ENCODE measurements at places on chromosomes 2 and 18. TPM values are rescaled to one million over a fixed set of nuclear protein-coding genes. Genes with fewer than 3 reads are reported as not detected.
A peak's percentile ranks its signal among the peaks of the same experiment; 100 is the strongest.

Gene EIF5B
- 63.2 TPM for total RNA-seq

Gene DSC1
- not detected for total RNA-seq

Gene TCF7L1
- total RNA-seq = 3.9 TPM

Gene DNAH7
- 0.05 TPM for total RNA-seq

Gene MAP4K4
- 40.0 TPM for total RNA-seq

Gene ALPG
- total RNA-seq = not detected

Gene PLCL1
- 10.7 TPM for total RNA-seq

Gene ALPI
- not detected for total RNA-seq

Gene CD8B
- not detected for total RNA-seq

GRCh38 chr2:34107811-34108210 is 508.7 kb upstream of the FAM98A start:
- no peaks in the 10 kb centered on the region for H3K36me3 ChIP-seq
- no peak for DNase-seq
- no peak overlapping the region for H3K27ac ChIP-seq
- no peaks in the 10 kb centered on the region for H3K4me1 ChIP-seq

GRCh38 chr18:65936678-65937077 is 185.9 kb downstream of the CDH7 start:
- no peaks in the 10 kb centered on the region for H3K36me3 ChIP-seq
- no peaks in the 10 kb centered on the region for H3K4me1 ChIP-seq
- H3K27ac ChIP-seq = no peak overlapping the region
- no peak overlapping the region for H3K4me3 ChIP-seq
- H3K27me3 ChIP-seq = no peaks in the 10 kb centered on the region
- DNase-seq = no peak

GRCh38 chr2:162125138-162125537 is 26.9 kb downstream of the GCG start:
- no peaks in the 10 kb centered on the region for H3K36me3 ChIP-seq
- H3K27ac ChIP-seq = no peak overlapping the region
- no peaks in the 10 kb centered on the region for H3K27me3 ChIP-seq
- no peak for DNase-seq

- H3K4me3 ChIP-seq = no peak overlapping the region
- DNase-seq = no peak
- H3K27me3 ChIP-seq = no peaks in the 10 kb centered on the region
- no peaks in the 10 kb centered on the region for H3K36me3 ChIP-seq
Measured at GRCh38 chr2:85994421-85994777, 105.6 kb upstream of the ST3GAL5 start.

- H3K4me1 ChIP-seq = no peaks in the 10 kb centered on the region
- H3K27ac ChIP-seq = no peak overlapping the region
- H3K27me3 ChIP-seq = no peaks in the 10 kb centered on the region
Measured at GRCh38 chr2:10183146-10183675, 60.7 kb downstream of the RRM2 start.

DNA sequence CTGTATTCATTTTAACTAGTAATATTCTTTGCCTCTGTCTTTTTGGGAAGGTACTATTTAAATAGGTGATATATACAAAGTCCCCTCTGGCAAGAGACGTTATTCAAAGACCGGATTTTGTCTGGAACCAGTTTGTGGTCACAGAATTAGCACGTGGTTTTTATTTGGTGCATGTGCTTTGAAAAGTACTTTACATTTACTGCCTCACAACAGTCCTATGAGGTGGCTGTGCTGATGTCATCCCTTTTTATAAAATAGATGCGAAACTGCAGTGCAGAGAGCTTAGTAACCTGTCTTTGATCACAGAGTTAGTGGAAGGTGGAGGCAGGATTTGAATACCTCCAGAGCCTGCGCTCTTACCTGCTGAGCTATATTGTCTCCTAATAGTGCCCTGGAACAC is 4.0 kb downstream of the LPIN1 start:
- no peak overlapping the region for H3K4me3 ChIP-seq
- peak overlapping the region; percentile 95 for H3K27ac ChIP-seq
- H3K36me3 ChIP-seq = no peaks in the 10 kb centered on the region
- no peak for DNase-seq

- H3K4me3 ChIP-seq = no peak overlapping the region
- no peaks in the 10 kb centered on the region for H3K4me1 ChIP-seq
- H3K36me3 ChIP-seq = no peaks in the 10 kb centered on the region
- no peak overlapping the region for H3K27ac ChIP-seq
Measured at GRCh38 chr2:224069172-224069571, 30.1 kb upstream of the SERPINE2 start.

DNA sequence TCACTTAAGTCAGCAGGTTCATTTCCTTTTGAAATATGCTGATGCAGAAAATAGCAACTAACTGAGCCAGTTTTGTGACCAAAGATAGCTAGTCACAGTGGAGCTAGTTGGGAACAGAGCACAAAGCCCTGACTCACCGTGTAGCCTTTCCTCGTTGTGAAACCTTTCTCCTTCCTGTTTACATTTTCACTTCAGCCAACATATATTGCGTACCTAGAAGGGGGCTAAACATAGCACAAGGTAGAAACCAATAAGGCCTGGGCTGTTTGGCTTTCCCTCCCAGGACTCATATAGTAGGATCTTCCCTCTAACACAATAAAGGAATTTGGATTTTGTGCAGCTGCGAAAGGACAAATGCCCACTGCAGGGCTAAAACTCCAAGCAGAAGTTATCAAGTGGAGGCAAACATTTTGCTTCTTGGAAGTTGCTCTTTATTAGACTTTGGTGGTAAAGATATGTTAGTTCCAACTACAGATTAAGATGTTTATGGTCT is 24.5 kb upstream of the LPIN2 start:
- H3K4me3 ChIP-seq = no peak overlapping the region
- no peaks in the 10 kb centered on the region for H3K36me3 ChIP-seq
- H3K27ac ChIP-seq = no peak overlapping the region
- DNase-seq = no peak
- no peaks in the 10 kb centered on the region for H3K4me1 ChIP-seq

GRCh38 chr18:23341383-23341782 is 111.7 kb upstream of the RIOK3 start:
- no peaks in the 10 kb centered on the region for H3K27me3 ChIP-seq
- H3K27ac ChIP-seq = no peak overlapping the region
- DNase-seq = no peak

- H3K36me3 ChIP-seq = no peaks in the 10 kb centered on the region
- H3K27ac ChIP-seq = no peak overlapping the region
- H3K4me3 ChIP-seq = no peak overlapping the region
- H3K4me1 ChIP-seq = no peaks in the 10 kb centered on the region
Measured at GRCh38 chr2:125408874-125409538, 1247.0 kb upstream of the GYPC start.

- no peak overlapping the region for H3K27ac ChIP-seq
- no peaks in the 10 kb centered on the region for H3K27me3 ChIP-seq
- H3K4me3 ChIP-seq = no peak overlapping the region
Measured at GRCh38 chr2:198807131-198807530, 650.6 kb downstream of the SATB2 start.

GRCh38 chr2:195473862-195474261 is 183.2 kb upstream of the SLC39A10 start:
- H3K27ac ChIP-seq = no peak overlapping the region
- DNase-seq = no peak
- H3K4me1 ChIP-seq = no peaks in the 10 kb centered on the region
- H3K4me3 ChIP-seq = no peak overlapping the region

DNA sequence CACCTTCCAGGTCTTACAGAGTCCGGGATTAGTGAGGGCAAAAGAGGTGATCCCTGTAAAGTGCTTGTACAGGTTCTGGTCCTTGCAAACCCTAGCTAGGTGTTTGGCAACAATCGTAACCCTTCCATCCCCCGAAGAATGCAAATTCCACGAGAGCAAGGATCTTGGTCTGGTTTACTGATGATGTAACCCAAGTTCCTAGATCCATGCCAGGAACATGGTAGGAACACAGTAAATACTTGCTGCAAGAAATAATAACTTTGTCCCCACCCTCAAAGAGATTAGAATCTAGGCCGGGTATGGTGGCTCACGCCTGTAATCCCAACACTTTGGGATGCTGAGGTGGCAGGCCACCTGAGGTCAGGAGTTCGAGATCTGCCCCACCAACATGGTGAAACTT is 6.8 kb upstream of the NEU2 start:
- H3K27me3 ChIP-seq = no peaks in the 10 kb centered on the region
- no peak overlapping the region for H3K27ac ChIP-seq
- H3K36me3 ChIP-seq = no peaks in the 10 kb centered on the region
- H3K4me1 ChIP-seq = no peaks in the 10 kb centered on the region
- H3K4me3 ChIP-seq = no peak overlapping the region

DNA sequence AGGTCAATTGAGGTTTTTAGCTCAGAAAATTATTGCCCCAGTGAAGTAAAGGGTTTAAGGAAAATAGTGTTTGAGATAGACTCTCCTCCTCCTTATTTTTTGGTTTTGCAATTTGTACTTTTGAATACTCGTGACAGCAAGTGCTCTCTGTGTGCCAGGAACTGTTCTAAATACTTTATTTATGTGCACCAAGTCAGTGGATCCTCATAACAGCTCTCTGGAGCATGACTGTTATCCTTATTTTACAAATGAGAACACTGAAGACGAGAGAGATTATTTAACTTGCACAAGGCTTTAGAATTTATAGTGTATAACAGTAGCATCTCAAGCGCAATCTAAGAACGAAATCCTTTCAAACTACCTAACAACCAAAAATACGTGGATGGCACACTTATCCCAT is 24.7 kb downstream of the BABAM2 start:
- H3K36me3 ChIP-seq = no peaks in the 10 kb centered on the region
- no peaks in the 10 kb centered on the region for H3K27me3 ChIP-seq
- peak; percentile 53 for DNase-seq

GRCh38 chr2:10700078-10700803 is 10.5 kb upstream of the NOL10 start:
- no peak overlapping the region for H3K27ac ChIP-seq
- no peaks in the 10 kb centered on the region for H3K4me1 ChIP-seq
- no peaks in the 10 kb centered on the region for H3K36me3 ChIP-seq
- no peaks in the 10 kb centered on the region for H3K27me3 ChIP-seq
- DNase-seq = no peak

DNA sequence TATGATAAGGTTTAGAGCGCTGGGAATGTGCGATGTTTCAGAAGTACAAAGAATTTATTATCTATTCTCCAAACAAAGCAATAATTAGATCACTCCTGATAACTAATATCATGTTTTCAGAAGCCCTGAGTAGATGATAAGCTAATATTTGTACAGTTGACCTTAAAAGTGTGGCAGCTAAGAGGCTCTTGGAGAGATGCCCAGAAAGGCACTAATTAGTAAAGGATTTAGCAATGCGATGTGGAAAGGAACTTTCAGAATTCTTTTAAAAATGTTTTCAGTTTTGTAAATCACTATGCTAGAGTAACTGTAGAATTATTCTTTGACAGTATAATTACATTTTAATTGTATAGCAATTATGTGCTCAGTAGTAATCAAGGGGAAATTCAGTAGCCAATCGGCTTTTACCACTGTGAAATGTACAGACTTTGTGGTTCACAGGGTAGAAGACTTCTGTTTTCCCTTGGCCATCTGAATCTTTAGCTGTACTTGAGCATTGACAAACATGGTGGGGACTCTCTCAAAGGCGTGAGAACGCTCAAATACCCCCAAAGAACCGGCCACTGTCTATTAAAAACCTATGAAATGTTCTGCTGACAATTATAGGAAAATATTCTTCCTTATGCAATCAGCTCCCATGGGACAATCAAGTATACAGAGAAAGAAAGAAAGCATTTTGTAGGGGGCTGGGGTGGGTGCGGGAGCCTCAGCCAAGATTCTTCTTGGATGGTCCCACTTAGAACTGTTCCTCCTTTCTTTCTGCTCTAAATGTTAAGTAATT is 262.8 kb upstream of the AGAP1 start:
- H3K36me3 ChIP-seq = no peaks in the 10 kb centered on the region
- H3K4me3 ChIP-seq = no peak overlapping the region
- no peaks in the 10 kb centered on the region for H3K27me3 ChIP-seq
- no peak for DNase-seq
- no peaks in the 10 kb centered on the region for H3K4me1 ChIP-seq

- H3K27ac ChIP-seq = no peak overlapping the region
- H3K4me3 ChIP-seq = no peak overlapping the region
- H3K4me1 ChIP-seq = peaks cover 10% of the 10 kb centered on the region
- H3K36me3 ChIP-seq = peaks cover 7% of the 10 kb centered on the region
- no peak for DNase-seq
- H3K27me3 ChIP-seq = no peaks in the 10 kb centered on the region
Measured at GRCh38 chr2:227493524-227493923, 21.6 kb downstream of the AGFG1 start.

GRCh38 chr2:118791483-118791882 is 56.0 kb downstream of the EN1 start:
- no peak for DNase-seq
- H3K36me3 ChIP-seq = no peaks in the 10 kb centered on the region
- H3K27ac ChIP-seq = no peak overlapping the region
- H3K4me1 ChIP-seq = no peaks in the 10 kb centered on the region
- H3K27me3 ChIP-seq = no peaks in the 10 kb centered on the region

DNA sequence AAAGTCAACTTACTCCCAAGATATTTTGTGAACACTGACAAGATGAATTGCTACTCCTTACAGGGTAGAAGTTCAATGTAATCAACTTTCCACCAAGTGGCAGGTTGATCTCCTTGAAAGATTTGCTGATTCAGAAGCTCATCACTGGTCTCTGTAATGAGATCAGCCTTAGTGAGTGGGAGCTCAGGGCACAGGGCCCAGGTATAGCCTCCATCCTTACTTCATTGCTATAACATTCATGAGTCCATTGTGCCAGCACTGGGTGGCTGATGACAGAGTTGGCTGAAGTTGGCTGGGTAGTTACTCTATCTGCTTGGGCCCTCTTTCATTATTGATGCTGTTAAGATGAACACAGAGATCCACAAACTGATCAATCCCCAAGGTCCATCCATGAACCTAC is 379.0 kb downstream of the IRS1 start:
- H3K4me3 ChIP-seq = no peak overlapping the region
- DNase-seq = no peak
- no peak overlapping the region for H3K27ac ChIP-seq
- H3K36me3 ChIP-seq = no peaks in the 10 kb centered on the region

DNA sequence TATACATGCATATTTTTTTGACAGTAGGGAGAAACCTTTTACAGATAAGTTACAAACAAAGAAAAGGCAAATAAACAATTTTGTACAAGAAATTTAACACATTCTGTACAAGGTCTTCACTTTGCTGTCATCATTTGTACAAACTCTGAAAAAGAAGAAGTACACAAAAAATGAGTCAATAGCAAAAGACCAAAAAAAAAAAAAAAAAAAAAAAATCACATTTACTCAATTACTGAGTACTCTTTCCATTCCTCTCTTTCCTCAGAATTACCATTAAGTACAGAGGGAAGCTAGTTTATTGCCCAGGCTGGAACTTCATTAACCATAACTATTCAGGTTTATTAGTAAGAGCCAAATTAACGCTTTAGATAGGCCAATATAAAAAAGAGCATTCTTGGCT is 5.6 kb upstream of the STPG4 start:
- no peak overlapping the region for H3K4me3 ChIP-seq
- H3K27ac ChIP-seq = no peak overlapping the region
- peaks cover 48% of the 10 kb centered on the region for H3K36me3 ChIP-seq
- DNase-seq = no peak
- peaks cover 22% of the 10 kb centered on the region for H3K4me1 ChIP-seq

DNA sequence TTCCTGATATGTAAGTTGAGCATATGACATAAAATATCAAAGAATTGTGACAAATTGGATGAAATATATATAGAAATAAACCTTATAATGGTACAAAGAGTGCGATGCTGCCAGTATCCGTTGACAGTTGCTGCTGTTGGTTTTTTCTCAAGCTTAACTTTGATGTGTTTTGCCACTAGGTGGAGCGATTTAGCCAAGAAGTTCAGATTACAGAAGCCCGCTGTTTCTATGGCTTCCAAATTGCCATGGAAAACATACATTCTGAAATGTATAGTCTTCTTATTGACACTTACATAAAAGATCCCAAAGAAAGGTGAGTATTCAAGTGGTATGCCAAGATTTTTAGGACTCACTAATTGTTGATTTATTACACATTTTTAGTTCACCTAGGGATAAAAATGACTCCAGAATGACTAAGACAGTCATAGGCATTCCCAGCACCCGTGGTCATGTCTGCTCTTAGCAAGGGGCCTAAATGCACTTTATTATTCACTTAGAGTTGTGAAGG is 2.1 kb downstream of the RRM2 start:
- H3K27me3 ChIP-seq = peaks cover 12% of the 10 kb centered on the region
- no peak for DNase-seq

All from gastrocnemius medialis (tissue), 4 donors.